ENCODE measurements at places on chromosomes 11 and 22.

DNA sequence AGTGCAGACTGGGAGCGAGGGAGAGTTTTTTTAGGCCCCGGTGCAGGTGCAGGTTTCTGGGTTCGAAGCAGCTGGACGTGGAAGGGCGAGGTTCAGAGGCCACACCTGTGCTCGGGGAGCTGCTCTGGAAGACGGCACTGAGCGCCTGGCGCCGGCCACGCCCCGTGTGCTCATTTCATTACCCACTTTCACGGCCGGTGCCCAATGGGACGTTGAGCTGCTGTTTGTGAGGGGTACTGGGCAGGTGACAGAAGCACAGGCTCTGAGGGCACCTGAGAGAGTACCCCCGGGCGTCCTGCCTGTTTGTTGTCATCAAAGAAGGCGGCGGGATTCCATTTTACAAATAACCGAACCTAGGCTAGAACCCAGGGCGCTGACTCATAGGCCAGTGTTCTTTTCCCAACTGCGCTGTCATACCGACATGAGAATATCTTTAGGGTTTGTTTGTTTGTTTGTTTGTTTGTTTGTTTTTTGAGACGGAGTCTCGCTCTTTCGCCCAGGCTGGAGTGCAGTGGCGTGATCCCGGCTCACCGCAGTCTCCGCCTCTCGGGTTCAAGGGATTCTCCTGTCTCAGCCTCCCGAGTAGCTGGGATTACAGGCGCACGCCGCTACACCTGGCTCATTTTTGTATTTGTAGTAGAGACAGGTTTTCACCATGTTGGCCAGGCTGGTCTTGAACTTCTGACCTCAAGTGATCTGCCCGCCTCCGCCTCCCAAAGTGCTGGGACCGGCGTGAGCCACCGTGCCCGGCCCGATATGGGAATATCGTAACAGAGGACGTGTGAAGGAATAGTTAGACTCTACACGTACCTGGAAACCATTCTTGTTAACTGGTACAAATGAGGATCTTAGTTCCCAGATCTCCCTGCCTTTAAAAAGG is 16.6 kb upstream of the SPTBN2 start:
- no peak for DNase-seq

GRCh38 chr11:120004723-120005122 is 133.2 kb downstream of the TRIM29 start:
- no peak for DNase-seq

DNA sequence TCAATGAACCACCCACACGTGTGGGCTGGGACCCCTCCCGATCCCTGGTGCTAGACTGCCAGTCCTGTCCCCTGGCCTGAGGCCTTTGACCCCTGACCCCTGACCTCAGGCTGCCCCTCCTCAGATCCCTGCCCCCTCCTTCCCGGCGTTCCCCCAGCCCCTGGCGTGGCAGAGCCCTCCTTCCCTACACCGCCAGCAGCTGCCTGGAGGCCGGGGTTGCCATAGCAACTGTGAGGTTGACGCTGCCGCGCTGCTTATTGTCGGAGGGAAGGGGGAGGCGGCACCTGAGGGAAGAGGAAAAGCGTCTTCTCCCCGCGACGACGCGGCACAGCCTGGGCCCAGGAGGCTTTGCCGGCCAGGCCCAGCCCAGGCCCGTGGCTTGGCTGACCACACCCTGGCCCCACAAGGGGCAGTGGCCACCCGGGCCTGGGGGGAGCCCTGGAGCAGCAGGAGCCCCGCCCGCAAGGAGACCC is 32.6 kb downstream of the SHANK3 start:
- DNase-seq = no peak

- DNase-seq = no peak
These were observed 7.1 kb upstream of the VWA5A start for GRCh38 chr11:124108156-124108555.

- DNase-seq = no peak
These were observed 160.4 kb downstream of the ATG16L2 start for GRCh38 chr11:72974487-72975205.

DNA sequence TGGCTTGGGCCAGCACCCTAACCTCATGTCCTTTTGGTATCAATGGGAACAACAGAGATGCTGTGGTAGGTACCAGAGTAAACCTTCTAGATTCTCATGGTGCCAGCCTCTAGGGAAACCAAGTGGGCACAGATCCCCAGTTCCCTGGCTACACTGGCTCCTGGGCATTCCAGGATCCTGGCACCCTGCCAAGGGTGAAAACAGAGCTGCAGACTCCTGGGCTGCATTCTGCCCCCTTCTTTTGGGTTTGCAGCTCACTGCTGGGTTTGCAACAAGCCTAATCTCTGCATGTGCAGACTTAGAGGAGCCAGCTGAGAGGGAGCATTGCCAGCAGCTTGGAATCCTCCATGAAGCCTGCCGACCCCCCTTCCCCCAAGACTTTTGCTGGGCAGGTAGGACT is 30.6 kb downstream of the PRDM11 start:
- peak; percentile 62 for DNase-seq

DNA sequence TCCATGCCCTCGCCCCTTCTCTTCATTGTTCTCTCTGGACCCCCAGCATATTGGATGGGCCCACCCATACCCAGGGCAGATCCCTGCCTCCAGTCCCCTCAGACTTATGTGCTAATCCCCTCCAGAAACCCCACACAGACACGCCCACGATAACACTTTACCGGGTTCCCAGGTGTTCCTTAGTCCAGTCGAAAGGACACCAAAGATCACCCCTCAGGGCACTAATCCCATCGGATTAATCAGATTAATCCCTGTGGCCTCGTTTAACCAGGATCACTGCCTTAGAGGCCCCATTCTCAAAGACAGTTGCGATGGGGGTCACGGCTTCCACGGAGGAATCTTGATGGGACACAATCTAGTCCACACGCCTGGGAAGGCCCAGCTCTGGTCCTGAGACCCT is 80.8 kb downstream of the SHANK2 start:
- DNase-seq = no peak

DNA sequence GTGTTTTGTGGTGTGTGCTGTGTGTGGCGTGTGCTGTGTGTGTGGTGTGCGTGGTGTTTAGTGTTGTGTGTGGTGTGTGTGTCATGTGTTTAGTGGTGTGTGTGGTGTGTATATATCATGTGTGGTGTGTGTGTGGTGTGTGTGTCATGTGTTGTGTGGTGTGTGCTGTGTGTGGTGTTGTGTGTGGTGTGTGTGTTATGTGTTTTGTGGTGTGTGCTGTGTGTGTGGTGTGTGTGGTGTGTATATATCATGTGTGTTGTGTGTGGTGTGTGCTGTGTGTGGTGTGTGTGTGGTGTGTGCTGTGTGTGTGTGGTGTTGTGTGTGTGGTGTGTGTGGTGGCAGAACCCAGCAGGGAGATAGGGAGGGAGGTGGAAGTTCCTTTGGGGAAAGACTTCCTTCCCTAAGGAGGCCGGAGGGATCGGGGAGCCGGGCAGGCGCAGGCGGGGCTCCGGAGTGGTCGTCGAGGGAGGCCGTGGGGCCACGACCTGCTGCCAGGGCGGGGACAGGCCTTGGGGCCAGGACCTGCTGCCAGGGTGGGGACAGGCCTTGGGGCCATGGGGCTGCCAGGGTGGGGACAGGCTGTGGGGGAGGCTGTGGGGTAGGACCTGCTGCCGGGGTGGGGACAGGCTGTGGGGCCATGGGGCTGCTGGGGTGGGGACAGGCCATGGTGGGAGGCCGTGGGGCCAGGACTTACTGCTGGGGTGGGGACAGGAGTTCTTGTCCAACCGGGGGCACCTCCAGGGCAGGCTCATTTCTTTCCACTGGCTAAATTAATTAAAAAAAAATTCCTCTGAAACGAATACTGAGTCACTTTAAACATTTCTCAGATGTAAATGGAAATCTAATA is 15.2 kb downstream of the PIM3 start:
- DNase-seq = no peak

- no peak for DNase-seq
These were observed 23.7 kb downstream of the PAK1 start for GRCh38 chr11:77450227-77450626.

- DNase-seq = no peak
These were observed 47.2 kb downstream of the KCNQ1OT1 start for GRCh38 chr11:2652333-2653197.

DNA sequence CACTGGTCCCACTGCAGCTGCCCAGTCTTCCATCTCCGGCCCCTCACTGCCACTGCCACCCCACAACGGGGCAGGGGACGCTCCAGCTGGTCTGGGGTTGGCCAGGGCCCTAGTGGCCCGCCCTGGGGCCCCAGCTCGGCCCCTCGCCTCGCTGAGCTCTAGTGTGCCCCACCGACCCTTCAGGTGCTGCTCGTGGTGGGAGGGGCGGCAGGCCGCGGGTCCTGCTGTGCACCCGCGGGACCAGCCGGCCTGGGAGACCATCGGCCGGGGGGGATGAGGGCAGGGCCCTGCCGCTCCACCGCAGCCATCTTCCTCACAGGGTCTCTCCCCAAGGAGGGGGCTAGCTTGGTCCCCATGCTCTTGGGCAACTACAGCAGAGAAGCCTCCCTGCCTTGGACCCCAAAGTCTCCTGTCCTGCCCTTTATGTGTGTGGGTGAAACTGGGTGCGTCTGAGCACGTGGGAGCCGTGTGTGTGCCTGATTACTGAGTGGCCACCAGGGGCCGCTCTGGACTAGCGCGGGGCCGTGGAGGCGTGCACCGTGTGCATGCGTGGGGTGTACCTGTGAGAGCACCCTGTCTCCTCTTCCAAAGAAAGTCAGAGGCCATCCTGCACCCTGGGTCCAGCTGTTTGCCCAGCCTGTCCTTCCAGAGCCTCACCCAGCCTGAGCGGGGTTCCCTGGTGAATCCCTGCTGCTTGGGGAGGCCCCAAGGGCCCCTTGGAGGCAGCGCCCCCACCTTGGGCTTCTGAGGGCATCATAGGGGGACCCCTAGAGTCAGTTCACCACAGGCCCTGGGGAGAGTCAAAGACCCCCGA is 6.0 kb upstream of the ACR start:
- DNase-seq = peak; percentile 31

GRCh38 chr11:69666752-69667536 is 8.2 kb downstream of the LTO1 start:
- no peak for DNase-seq

DNA sequence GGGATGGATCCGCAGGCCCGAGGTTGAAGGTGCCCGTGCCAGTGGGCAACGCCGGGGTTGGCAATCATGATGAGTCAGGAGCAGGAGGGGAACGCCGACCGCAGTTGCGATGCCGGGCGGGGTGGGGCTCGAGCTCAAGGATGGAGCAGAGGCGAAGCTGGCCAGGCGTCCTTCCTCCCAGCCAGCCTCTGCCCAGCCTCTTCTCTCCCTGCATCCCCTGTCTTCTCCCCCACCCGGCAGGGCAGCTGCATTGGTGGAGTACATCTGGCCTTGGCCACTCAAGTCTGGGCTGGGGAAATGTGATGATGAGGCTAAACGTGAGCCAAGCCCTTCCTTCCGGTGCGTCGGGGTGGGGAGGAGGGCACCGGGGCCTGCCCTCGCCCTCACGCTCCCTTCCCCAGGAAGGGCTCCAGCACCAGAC is 3.9 kb downstream of the IFITM10 start:
- no peak for DNase-seq

DNA sequence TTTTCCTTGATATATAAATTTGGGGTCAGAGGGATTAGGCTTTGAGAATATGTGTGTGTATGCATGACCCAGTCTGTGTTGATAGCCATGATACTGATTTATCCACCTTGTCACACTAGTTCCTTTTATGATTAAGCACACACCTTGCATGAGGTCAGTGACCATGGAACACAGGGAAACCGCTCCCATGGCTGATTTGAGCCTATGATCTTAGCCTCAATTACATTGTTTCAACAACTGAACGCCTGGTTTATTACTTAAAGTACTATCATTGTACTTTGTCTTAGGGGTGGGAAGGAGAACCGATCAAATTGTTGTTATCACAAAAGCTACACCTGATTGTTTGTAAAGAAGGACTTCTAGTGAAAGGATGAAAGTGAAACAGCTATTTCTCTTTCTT is 70.7 kb downstream of the ARFGAP2 start:
- no peak for DNase-seq

- DNase-seq = peak; percentile 50
These were observed 56.7 kb downstream of the CTSC start for GRCh38 chr11:88280673-88281316.

DNA sequence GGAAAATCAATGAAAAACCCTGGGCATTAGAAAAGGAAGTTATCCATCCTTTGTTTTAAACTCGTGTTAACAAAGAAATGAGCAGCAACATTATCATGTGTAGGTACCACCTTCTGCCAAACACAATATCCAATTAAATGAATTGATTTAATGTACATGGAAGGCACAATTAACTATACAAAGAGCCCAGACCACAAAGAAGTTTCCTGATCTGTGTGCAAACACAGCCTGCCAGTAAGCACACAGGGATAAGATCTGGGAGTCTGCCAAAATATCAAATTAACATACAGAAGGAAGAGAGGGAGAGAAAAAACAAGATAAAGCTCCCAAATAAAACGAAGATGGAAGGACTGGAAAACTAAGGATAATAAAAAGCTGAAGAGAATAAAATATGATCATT is 54.1 kb upstream of the SLC25A1 start:
- peak; percentile 12 for DNase-seq

- no peak for DNase-seq
These were observed 747 bp downstream of the TPCN2 start for GRCh38 chr11:69049490-69049867.

- no peak for DNase-seq
These were observed 24.1 kb upstream of the LRRC32 start for GRCh38 chr11:76694664-76695063.

GRCh38 chr11:849104-849824 is 6.6 kb downstream of the TSPAN4 start:
- DNase-seq = peak; percentile 49

DNA sequence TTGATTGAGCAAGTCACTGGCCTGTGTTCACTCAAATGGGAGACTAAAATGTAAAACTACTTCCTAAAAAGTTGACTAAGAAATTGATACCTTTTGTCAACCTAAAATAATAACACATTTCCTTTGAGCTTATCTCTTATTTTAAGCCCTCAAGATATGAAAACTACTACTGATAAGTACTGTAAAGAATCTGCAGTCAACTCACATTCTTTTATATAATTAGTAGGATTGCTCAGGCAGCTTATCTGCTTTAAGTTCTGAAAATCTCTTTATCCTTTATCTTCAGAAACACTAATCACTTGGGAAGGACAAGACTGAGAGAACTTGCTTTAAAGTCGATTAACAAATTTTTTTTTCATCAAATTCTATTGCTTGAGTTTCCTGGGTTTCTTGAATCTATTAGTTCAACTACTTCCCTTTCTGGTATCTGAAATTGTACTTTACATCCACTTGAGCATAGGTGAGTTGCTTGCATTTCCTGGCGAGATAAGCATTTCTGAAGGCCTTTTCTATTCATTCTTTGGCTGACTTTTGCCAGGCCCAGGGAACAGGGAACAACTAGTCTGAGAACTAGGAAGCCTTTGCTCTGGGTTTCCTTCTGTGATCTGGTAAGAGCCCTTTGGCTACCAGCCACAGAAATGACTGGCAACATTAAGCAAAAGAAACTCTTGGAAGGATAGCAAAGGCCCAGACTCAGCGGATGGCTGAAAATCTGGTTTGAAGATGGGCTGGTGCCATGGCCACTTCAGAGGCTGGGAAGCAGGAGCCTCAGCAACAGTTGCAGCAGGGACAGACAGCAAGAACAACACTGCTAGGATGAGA is 19.3 kb upstream of the CSRP3 start:
- DNase-seq = peak; percentile 87

DNA sequence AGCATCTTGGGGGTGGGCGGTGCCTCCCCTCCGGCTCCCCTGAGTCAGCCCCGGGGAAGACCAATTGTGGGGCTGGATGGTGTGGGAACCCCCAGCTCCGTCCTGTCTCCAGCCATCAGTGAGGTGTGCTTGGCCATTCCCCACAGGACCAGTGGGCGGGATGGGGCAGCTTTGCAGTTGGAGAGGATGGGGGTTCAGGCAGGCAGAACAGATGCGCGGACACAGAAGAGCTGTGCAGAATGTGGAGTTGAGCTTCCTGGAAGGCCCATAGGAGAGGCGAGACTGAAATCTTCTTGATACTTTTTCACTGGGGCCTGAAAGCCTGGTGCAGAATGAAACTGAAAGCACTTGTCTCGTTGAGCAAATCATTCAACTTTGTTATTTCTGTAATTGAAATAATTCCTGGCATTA is 23.8 kb downstream of the PARVB start:
- no peak for DNase-seq
